Mesangial cell (primary cell): ENCODE measurements at places on chromosomes 2 and 18. TPM values are rescaled to one million over a fixed set of nuclear protein-coding genes. Genes with fewer than 3 reads are reported as not detected.

ANKRD30BL gene
- 0.13 TPM in 1 of 2 replicates, not detected in the other for total RNA-seq

CGREF1 gene
- 2.4 and 2.5 TPM in 2 replicates for total RNA-seq

REG3A gene
- not detected in 2 replicates for total RNA-seq

HTR2B gene
- total RNA-seq = 0.33 and 2.0 TPM in 2 replicates

ATOH8 gene
- 2.4 and 3.3 TPM in 2 replicates for total RNA-seq

DNPEP gene
- 36.3 and 73.0 TPM in 2 replicates for total RNA-seq

SPC25 gene
- 0.51 and 12.7 TPM in 2 replicates for total RNA-seq

NEURL3 gene
- 0.49 and 4.2 TPM in 2 replicates for total RNA-seq

GAL3ST2 gene
- 1.0 TPM in 1 of 2 replicates, not detected in the other for total RNA-seq

NXPH2 gene
- 0.25 TPM in 1 of 2 replicates, not detected in the other for total RNA-seq

REG1A gene
- not detected in 2 replicates for total RNA-seq

ARHGEF33 gene
- total RNA-seq = under 0.01 TPM in 1 of 2 replicates, not detected in the other

MYO1B gene
- 27.0 and 42.4 TPM in 2 replicates for total RNA-seq

IL1B gene
- 0.49 TPM in 1 of 2 replicates, not detected in the other for total RNA-seq

DYSF gene
- total RNA-seq = 18.1 and 37.0 TPM in 2 replicates

GLI2 gene
- total RNA-seq = 17.1 and 25.5 TPM in 2 replicates

INPP5D gene
- 0.16 and 2.7 TPM in 2 replicates for total RNA-seq

GPAT2 gene
- total RNA-seq = under 0.01 and 2.9 TPM in 2 replicates

PDE1A gene
- under 0.01 and 2.7 TPM in 2 replicates for total RNA-seq

HK2 gene
- 3.9 and 9.8 TPM in 2 replicates for total RNA-seq

MC2R gene
- not detected in 2 replicates for total RNA-seq

SP140 gene
- 0.25 and 0.98 TPM in 2 replicates for total RNA-seq

POTEI gene
- not detected in 2 replicates for total RNA-seq

POTEE gene
- total RNA-seq = not detected in 2 replicates

UGT1A4 gene
- total RNA-seq = not detected in 2 replicates

CFAP221 gene
- 0.81 and 1.8 TPM in 2 replicates for total RNA-seq

PROM2 gene
- under 0.01 and 1.0 TPM in 2 replicates for total RNA-seq

HOXD9 gene
- 5.7 and 11.4 TPM in 2 replicates for total RNA-seq
